ENCODE measurements at places on chromosomes 3 and 15.

- no peak for DNase-seq
Measured at GRCh38 chr3:53750253-53751210, 95.7 kb downstream of the CHDH start.

GRCh38 chr15:57562196-57562769, 29.4 kb upstream of the MYZAP start:
- DNase-seq = no peak

DNA sequence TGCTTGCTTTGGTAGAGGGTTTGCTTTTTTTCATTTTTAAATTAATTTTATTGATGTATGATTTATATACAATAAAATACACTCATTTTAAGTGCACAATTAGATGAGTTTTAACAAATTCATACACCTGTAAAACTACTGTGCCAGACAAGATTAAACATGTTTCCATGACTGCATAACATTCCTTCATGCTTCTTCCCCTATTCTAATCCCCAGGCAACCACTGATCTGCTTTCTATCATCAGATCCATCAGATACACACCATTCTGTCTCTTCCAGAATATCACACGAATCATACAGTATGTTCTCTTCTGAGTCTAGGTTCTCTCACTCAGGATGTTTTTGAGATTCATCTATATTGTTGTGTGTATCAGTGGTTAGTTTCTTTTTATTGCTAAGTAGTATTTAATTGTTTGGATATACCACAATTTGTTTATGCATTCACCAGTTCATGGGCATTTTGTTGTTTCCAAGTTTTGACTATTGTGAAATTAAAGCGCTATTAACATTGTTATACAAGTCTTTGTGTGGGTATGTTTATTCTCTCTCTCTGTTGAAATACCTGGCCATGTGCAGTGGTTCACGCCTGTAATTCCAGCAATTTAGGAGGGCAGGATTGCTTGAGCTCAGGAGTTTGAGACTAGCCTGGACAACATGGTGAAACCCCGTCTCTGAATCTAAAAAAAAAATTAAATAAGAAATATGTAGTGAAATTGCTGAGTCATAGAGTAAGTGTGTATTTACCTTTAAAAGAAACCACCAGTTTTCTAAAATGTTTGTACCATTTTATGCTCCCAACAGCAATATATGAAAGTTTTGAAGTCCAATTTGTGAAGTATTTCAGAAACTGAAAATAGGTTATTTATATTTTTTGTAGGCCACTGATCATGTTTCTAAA, 7.0 kb upstream of the TFG start:
- DNase-seq = no peak

DNA sequence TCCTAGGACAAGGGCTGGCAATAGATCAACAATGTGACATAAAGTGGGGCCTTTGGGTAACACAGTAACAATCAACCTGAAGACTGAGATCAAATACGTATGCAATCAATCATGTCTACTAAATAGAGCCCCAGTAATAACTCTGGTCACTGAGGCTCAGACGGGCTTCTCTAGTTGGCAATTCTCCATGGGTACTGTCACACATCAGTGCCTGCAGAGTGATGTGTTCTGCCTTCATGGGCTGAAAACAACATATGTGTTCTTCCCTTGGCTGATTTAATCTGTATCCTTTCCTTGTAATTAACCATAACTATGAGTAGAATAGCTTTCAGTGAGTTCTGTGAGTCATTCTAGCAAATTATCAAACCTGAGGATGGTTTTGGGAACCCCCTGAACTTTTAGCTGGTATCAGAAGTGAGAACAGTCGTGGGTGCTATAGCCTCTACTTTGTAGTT, 113.6 kb downstream of the TMCO5A start:
- no peak for DNase-seq

Measured in AG08396 (cell line).